ENCODE measurements at places on chromosomes 6 and 20.

DNA sequence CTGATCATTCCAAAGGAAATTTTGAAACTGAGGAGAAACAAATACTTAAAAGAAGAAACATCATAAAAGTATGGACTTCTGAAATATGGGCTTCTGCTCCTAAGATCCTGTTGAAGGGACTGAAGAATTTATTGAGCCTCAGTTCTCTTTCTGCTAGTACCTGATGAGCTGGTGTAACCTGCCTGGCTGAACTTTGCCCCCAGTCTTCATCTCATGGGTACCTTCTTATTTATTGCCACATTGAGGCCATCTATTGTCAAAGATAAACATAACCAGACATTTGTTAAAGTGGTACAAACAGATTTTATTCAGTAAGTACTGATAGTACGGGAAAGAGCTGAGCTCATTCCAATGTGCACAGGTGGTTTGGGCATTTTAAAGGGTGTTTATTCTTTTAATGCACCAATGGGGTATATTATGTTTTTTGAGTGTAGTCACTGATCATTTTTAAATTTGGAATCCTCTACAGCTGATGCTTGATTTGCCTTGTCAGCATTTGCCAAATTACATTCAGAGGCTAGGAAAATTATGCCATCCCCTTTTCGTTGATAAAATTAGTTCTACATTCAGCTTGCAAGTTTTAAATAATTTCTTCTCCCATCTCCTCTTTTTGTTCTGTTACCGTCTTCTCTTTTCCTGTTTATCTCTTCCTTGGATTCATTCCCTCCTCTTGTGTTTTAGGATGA, 118.2 kb downstream of the PRIM2 start:
- DNase-seq: no peak

DNA sequence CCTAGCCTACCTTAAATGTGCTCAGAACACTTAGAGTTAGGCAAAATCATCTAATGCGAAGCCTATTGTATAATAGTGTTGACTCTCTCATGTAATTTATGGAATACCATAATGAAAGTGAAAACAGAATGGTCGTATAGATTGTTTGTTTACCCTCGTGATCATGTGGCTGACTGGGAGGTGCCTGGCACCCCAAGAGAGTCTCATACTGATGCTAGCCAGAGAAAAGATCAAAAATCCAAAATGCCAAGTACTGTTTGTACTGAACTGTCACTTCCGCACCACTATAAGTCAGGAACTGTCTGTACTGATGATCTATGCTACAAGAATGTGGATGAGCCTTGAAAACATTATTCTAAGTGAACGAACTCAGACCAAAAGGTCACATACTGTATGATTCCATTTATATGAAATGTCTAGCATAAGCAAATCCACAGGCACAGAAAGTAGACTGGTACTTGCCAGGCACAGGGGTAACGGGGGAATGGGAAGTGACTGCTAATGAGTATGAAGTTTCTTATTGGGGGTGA, 22.4 kb downstream of the ZMYND8 start:
- peak; percentile 95 for DNase-seq

GRCh38 chr20:58611236-58612030, 39.6 kb upstream of the STX16 start:
- no peak for DNase-seq

- DNase-seq: no peak
Measured at GRCh38 chr20:48040491-48040890, 255.2 kb upstream of the SULF2 start.

DNA sequence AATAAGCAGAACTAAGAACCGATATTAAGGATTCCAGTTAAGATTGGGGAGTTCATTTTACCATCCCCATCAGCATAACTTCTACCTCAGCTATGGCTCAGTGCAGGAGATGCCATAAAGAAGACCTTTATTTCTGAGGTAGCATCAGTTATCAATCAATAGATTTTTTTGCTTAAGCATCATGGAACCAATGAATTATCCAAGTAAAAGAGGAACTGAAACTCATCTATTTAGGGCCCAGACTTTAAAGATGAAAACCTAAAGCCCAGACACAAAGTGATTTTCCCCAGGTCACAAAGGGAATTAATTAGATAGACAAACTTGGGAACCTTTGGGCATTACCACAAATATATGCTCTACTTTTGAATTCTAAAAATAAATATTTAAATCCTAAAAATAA, 59.2 kb upstream of the TINAG start:
- DNase-seq: no peak

DNA sequence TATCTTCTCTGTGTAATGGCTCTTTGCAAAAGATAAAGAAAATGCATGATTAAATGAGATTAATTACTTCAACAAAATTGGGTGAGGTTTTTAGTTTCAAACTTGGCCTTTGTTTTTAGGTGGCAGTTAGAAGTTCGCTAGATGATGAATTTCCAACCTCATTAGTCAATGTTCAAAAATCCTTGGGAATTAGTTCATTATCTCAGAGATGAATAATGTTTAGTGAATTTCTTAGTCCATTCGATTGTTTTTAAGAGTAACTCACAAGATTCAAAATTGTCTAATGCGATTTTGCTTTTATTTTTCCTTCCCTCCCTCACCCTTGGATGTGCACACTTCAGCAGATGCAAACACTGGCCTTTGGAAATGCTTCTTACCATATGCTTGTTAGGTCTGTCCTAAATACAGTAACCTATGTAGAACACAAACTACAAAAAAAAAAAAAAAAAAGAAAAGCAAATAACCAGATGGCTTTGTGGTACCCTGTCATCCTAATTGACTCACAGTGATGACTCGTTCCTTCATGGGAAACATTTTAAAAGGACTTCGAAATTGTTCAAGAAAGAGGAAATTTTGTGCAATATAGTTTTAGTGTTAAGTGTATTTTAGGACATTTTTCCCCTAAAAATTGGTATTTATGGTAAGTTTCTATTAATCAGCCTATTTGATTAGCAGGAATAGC, 66.7 kb downstream of the FAM229B start:
- DNase-seq: peak; percentile 31

GRCh38 chr20:60046011-60046413, 87.8 kb downstream of the CDH26 start:
- no peak for DNase-seq

DNA sequence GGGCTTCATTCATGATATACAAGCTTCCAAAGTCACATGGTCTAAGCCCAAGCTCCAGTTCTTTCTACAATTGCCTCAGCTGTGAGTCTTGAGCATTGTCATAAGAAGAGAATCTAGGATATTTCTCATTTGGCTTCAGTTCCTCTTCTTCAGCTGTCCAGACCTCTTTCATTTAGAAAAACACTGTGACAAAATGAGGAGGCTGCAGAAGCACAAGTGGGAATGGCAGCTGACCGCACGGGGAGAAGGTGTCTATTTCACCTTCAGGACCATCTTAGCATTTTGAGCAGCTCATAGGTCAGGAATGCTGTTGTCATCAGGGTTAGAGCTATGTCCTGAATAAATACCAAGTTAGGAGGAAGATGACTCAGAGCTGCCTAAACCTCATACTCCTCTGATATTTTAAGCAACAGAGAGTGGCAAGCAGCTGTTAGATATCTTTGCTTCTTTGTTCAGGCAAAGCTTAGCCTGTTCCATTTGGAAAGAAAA, 390.1 kb upstream of the CITED2 start:
- DNase-seq: peak; percentile 99

DNA sequence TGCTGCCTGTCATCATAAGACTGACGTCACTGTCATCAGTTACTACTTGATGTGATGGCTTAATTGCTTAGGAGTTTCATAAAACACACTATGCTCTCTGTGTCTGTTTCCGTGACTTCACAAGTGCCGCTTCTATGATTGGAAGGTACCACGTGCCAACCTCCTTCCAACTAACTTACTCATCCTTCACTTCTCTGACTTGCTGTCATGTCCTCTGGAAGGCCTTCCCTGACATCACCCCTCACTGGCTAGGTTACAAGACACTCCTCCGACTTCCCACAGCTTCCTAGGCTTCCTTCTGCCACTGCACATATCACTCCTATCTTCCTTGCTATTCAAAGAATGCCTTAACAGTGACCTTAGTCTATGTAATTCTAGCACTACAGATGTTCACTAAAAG, 20.4 kb downstream of the SERINC3 start:
- peak; percentile 61 for DNase-seq

GRCh38 chr20:3101737-3102574, 17.4 kb upstream of the AVP start:
- no peak for DNase-seq

GRCh38 chr6:92404281-92404680, 1015.1 kb downstream of the EPHA7 start:
- DNase-seq: no peak

DNA sequence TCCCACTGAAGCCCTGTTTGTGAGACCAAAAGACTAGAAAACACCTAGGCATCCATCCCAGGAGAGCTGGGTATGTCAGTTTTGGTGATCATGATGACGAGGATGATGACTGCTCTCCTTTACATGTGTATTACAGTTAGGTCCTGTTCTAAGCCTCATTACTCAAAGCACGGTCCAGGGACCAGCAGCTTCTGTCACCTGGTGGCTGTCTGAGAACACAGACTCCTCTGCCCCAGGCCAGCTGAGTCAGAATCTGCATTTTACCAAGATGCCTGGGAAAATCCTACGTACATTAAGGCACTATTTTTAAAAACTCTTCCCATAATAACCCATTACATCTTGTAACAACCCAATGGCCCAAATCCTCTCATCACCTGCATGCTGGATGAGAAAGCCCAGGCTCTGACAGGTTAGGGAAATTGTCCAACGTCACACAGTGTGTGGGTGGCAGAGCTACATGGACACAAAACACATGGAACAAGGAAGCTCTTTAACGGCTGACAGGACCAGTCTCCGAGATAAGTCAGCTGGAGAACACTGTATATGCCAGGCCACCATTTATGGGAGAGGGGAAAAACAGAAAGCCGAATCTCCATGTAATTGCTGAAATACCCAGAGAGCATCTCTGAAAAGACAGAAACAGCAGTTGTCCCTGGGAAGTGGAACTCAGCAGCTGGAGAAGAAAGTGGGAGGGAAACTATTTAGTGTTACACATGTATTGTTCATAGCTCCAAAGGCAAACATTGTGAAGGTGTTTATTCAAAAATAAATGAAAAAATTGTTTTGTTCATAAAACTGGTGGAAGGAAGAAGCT, 65.4 kb downstream of the BMP7 start:
- DNase-seq: no peak

DNA sequence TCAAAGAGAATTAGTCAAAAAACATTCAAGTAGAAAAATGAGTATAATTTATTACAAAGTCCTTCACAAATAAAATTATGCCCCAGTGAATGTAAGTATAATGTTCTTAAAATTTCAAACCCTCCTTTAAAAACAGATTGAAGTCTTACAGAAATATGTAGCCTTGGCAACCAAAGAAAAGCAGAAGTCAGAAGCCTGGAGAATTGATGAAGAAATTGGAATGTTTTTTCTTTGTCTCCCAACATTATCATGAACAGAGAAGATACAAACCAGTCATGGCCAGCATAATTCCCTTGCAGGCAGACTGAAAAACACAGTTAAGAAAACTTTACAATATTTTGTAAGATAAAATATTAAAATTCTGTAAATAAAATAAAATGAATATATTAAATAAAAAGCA, 221.9 kb downstream of the TBC1D32 start:
- DNase-seq: no peak

DNA sequence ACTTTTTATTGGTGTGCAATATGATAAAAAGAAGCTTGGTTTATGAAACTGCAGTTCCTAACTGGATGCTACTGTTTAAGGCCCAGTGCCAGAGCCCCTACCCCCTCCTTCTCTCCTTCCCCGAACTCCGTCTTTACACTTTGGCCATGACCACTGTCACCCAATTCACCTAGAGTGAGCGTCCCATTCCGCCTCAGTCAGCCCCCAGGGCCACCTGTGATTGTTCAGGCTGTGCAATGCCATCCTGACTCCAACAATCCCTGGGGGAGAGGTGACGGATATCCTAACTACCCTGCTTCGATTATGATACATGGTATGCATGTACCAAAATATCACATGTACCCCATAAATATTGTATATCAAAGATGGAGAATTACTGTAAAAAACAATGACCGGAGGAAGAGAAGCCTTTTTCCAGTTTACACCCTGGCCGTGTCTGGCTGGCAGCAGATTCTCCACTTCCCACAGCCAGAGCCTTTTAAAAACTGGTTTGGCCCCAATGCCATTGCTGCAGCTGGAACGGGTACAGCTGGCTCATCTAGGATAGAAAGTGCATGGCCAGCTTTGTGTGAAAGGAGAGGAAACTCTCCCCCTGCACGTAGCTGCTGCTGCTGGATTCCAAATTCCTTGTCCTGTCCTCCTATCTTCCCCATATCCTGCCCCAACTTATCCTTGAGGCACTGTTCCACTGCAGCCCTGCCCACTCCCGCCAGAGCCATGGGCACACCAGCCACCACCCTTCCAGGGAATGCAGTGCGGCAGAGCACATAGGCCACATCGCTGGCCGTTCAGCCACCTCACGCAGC, 99.7 kb downstream of the JPH2 start:
- DNase-seq: no peak

DNA sequence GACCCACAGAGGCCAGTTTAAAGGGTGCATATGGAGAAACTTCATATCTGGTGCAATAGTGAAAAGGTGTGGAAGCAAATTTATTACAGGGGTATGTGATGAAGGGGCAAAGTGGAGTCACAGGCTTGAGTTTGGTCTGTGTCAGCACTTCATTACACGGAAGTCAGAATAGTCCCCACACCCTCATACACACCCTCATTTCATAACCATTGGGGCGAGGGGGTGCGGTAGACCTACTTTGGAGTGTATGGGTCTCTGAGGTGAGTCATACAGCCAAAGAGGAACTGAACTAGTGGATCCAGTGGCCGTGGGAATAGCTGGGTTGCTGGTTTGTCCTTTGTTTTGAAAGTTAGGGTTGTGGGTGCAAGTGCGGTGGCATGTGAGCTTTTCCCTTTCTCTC, 3.3 kb downstream of the TM9SF4 start:
- DNase-seq: no peak

- DNase-seq: no peak
Measured at GRCh38 chr6:51926125-51926524, 161.3 kb downstream of the PKHD1 start.

- no peak for DNase-seq
Measured at GRCh38 chr6:61887423-61887822, 398.6 kb downstream of the KHDRBS2 start.

- no peak for DNase-seq
Measured at GRCh38 chr6:56437171-56437900, 190.0 kb upstream of the COL21A1 start.

Measured in skeletal muscle cell (primary cell).